COLO829 (cell line): ENCODE measurements at places on chromosomes 5 and 9.
A peak's percentile ranks its signal among the peaks of the same experiment; 100 is the strongest.

GRCh38 chr9:112050544-112051475 lies 124.3 kb downstream of the SUSD1 start:
- peak; percentile 92 for DNase-seq

GRCh38 chr5:139839918-139840317 lies 44.3 kb downstream of the PSD2 start:
- DNase-seq: no peak

DNA sequence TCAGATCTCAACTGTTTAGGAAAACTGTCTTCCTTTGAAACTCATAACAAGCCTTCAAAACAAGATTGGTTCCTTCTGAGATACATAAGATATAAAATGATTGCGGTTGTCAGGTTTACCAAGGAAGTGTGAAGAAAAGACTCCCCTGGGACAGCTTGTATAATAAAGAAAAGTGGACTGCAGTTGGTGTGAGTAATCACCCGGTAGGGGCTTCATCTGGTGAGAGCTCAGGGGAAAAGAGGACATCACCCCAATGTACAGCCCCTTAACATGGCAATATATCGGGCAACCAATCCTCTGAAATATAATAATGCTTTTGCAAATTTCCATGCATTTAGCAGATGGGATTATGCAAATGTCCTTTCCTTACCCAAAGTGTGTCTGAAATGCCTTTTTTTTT lies 216.5 kb upstream of the KLF9 start:
- DNase-seq: no peak

- no peak for DNase-seq
Observed at GRCh38 chr5:1312993-1313833, 18.3 kb upstream of the TERT start.

GRCh38 chr5:179294131-179294780 lies 51.0 kb downstream of the ADAMTS2 start:
- DNase-seq: no peak

GRCh38 chr9:97628668-97629067 lies 4.5 kb downstream of the TSTD2 start:
- DNase-seq: no peak

DNA sequence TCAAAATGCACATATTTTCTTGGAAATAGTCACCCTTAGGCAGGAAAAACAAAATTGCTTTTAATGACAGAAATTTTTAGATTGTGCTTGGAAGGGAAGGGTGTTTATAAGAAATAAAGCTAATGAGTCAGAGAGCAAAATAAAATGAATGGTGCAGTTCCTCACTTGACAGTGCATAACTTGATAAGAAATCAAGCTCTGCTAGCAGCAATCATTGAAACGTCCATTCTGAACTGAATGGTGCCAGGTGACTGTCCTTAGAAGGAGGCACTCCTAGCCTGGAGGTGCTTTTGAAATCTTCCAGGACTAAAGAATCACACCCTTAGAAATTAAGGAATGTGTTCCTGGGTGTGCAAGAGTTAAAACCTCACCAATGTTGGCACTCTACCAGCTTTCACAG lies 202.5 kb downstream of the EFNA5 start:
- no peak for DNase-seq

DNA sequence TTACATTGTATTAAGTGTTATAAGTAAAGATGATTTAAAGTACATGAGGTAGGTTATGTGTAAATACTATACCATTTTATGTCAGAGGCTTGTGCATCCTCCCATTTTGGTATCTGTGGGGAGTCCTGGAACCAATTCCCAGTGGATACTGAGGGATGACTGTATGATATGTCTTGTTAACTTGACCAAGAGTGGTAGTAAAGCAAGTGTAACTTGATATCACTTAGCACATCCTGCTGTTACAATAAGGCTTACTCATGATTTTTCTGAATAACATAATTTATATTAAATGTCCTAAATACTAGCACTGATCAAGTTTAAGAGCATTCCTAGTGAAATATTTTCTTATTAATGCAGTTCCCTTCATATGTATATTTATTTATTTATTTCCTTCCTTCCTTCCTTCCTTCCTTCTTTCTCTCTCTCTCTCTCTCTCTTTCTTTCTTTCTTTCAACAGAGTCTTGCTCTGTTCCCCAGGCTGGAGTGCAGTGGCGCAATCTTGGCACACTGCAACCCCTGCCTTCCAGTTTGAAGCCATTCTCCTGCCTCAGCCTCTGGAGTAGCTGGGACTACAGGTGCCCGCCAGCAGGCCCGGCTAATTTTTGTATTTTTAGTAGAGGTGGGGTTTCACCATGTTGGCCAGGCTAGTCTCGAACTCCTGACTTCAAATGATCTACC lies 7.5 kb downstream of the NDFIP1 start:
- DNase-seq: no peak

DNA sequence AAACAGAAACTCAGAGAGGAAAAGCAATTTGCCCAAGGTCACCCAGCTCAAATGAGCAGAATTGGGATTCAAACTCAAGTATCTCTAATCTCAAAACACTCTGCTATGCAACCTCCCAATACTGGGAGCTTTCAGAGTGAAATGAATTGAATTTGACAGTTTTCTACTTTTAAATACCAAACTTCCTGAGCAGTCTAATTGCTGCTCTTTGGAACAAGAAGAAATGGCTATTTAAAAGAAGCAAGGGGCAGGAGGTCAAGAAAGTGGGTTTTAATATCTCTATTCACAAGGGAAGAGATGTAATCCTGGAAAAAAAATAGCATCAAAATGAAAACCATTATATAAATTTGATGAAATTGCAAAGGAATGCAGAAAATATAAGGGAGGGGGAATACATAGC lies 142.6 kb downstream of the INSYN2B start:
- no peak for DNase-seq

DNA sequence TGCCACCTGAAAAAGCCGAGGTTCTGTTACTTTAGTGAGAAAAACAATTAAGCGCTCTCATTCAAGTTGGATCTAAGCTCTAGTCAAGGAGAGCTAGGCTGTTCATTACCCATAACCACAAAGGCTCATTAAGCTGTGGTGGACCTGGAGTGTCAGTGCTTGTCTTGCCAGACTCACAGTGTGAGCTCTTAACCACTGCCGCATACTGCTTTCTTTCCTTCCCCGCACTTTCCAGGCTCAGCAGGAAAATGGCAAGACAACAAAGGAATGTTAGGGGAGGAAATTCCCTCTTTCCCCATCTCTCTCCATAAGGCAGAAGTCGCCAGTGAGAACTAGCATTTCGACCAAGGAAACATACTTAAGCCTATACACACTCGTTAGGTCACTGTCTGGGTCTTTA lies 467.3 kb downstream of the ENC1 start:
- no peak for DNase-seq

GRCh38 chr9:118992813-118993794 lies 376.1 kb downstream of the BRINP1 start:
- DNase-seq: no peak

- DNase-seq: no peak
Observed at GRCh38 chr9:98396236-98396635, 140.8 kb upstream of the TBC1D2 start.

- no peak for DNase-seq
Observed at GRCh38 chr9:113317777-113318176, 14.6 kb upstream of the RNF183 start.

- DNase-seq: no peak
Observed at GRCh38 chr5:160492565-160492964, 70.9 kb downstream of the PTTG1 start.

DNA sequence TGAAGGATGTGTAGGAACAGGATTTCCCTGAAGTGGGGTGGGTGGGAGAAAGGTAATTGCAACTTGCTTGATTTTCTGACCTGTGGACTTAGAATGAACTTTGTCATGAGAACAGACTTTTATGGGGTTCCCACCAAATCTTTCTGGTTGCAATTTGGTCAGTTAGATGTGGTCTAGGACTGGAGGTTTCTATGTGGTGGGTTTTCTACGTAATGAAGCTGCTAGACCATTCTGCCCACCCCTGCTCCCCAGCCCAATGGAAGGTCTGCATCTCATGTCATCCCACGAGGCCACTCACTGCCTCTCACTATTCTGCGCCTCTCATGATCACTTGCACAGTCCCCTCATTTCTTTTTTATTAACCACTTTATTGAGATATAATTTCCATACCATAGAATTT lies 37.9 kb upstream of the GZMA start:
- DNase-seq: no peak

GRCh38 chr9:1077616-1078015 lies 27.5 kb downstream of the DMRT2 start:
- no peak for DNase-seq

GRCh38 chr5:88679638-88680037 lies 203.3 kb downstream of the MEF2C start:
- no peak for DNase-seq

DNA sequence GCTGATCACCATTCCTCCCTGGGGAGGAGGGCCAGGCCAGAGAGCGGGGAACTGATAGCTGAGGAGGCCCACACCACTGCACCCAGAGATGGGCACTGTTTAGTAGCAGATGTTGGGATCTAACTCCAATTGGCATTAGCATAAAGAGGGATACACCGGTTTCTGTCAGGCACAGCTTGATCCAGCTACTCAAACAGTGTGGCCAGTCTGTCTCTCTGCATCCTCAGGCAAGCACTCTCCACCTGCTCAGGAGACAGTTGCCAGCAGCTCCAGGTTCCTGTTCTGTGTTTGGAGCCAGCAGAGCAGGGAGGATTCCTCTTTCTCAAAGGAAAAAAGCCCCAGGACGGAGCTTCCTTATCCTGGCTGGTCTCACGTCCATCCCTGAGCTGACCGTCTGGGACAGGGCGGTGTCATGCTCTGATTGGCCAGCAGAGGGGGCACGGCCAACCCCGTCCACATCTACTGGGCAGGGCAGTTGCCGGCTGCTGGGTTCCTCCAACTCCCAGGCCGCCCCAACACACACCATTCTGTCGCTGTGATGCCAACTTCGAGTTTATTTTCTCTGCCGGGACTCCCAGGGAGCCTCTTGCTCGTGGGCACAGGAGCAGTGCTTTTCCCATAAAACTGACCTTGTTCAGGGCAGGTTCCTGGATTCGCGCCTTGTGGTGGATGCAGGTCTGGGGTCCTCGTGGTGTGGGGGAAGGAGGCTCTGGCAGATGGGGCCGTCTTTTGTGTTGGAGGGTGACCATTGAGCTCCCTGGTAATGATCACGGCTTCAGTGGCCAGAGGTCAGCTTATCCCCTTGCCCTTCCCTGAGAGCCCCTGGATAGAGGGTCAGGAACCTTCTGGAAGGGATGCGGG lies 47.9 kb downstream of the COL5A1 start:
- peak; percentile 75 for DNase-seq

GRCh38 chr5:125228363-125229070 lies 482.1 kb upstream of the ZNF608 start:
- no peak for DNase-seq

DNA sequence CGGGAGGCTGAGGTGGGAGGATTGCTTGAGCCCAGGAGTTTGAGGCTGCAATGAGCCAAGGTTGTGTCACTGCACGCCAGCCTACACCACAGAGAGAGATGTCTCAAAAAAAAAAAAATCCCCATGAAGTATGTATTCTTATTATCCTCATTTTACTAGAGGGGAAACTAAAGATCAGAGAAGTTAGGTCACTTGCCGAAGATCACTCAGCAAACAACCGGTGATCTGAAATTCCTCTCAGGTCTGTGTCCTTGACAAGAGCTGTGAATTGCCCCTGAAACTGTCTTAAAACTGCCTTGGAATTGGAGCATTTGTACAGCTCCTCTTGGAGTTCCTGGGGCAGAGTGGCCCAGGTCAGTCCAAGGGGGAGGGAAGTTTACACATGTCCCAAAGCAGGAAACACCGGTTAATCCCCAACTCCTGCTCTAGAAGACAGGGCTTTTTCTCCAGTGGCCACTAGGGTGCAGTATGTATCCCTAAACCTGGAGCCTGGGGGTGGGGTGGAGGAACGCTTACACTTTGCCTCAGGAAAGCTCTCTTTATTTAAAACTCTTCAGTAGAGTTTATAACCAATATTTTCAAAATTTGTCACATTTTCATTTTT lies 27.6 kb downstream of the AQP7 start:
- DNase-seq: peak; percentile 81

DNA sequence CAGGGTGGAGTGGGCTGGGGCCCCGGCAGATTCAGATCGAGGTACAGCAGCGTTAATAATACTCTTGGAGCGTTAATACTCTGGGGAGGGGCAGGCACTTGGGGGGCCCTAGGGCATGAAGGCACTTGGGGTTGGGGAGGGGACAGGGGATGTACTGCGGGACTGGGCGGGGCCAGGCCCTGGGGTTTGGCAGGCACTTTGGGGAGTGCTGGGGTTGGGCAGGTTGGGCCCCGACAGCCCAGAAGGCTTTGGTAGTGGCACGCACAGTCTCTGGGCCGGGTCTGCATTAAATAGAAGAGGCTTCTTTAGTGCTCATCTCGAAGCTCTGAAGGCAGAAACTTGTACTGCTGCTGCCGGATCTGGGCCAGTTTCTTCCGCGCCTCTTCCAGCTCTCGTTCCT lies 7.8 kb upstream of the TPM2 start:
- no peak for DNase-seq

- no peak for DNase-seq
Observed at GRCh38 chr9:1591310-1591709, 423.8 kb upstream of the SMARCA2 start.

GRCh38 chr9:78261403-78262001 lies 25.6 kb downstream of the CEP78 start:
- DNase-seq: peak; percentile 41

- DNase-seq: no peak
Observed at GRCh38 chr5:122009436-122009835, 47.7 kb downstream of the SRFBP1 start.

- no peak for DNase-seq
Observed at GRCh38 chr9:109414125-109414785, 83.9 kb downstream of the PTPN3 start.

GRCh38 chr9:122498883-122499288 lies 11.7 kb upstream of the OR1J2 start:
- DNase-seq: peak; percentile 68

DNA sequence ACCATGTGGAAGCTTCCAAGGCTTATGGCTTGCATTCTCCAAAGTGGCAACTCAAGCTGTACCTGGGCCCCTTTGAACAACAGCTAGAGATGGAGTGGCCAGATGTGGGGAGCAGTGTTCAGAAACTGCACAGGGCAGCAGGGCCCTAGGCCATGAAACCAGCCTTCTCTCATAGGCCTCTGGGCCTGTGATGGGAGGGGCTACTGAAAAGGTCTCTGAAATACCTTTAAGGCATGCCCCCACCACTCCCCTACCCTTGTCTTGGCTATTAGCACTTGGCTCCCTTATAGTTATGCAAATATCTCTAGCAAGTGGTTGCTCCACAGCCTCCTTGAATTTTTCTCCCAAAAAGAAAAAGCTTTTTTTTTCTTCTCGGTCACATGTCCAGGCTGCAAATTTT lies 1014.6 kb downstream of the DTWD2 start:
- DNase-seq: no peak

GRCh38 chr5:103962023-103962422 lies 399.4 kb upstream of the NUDT12 start:
- DNase-seq: peak; percentile 7

GRCh38 chr5:145473042-145473642 lies 362.0 kb downstream of the PRELID2 start:
- no peak for DNase-seq
